ENCODE measurements at places on chromosomes 3 and 15.

- DNase-seq = no peak
These were observed 117.9 kb downstream of the TLE3 start for GRCh38 chr15:69979783-69980182.

- no peak for DNase-seq
These were observed 128.8 kb upstream of the CHRM5 start for GRCh38 chr15:33839540-33839939.

GRCh38 chr3:59809016-59809415 lies 759.2 kb upstream of the CFAP20DC start:
- no peak for DNase-seq

DNA sequence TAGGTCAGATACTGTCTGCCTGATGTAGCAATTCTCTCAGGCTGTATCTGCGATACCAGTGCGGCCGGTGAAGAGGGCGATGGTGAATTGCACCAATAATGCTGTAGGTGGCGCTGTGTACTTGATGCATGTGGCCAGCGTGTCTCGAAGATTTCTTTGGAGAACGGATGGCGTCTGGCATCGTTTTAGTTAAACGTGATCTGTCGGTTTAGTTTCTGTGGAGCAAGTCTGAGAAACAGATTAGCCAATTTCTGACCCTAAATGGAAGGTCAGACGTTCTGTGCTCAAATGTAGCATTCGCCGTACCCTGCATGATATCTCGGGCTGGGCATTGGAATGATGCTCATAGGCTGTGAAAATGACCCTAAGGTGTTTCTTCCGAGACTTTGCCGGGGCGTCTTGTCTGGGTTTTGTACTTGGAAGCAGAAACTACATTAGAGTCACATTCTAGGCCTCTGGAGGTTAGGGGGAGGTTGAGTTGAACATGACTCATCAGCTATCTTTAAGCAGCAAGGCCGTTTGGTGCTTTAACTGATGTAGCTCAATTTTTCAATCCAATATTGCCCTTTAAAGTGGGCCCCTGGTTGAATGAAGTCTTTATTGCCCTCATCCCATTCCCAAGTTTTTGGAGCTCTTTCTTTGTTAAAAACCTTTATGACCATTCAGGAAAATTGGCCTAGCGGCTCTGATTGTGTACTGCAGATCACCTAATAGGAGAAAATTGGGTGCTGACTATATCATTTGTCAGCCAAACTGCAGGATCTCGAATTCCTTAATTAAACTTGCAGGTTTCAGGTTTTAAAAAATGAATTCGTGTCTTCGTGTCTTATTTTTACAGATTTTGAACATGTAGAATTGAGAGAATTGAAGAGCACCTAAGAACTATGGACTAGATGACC lies 80.0 kb downstream of the SQOR start:
- peak; percentile 80 for DNase-seq

- DNase-seq = no peak
These were observed 316.5 kb downstream of the GBE1 start for GRCh38 chr3:81444817-81445460.

DNA sequence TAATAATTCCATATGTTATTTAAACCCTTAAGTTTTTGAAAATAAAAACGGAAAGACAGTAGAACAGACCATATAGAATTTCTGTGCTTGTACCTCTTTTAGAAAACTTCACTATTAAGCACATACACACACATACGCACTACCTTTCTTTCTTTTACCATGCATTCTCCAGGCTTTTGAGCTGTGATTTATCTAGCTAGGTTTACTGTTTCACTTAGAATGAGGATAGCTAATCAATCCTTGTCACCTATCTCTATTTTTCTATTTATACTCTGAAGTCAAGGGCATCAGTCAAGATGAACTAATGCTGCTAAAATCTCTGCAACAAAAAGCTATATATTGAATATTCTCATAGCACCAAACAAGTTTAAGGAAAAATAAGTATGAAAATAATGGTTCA lies 43.2 kb downstream of the GOLIM4 start:
- no peak for DNase-seq

DNA sequence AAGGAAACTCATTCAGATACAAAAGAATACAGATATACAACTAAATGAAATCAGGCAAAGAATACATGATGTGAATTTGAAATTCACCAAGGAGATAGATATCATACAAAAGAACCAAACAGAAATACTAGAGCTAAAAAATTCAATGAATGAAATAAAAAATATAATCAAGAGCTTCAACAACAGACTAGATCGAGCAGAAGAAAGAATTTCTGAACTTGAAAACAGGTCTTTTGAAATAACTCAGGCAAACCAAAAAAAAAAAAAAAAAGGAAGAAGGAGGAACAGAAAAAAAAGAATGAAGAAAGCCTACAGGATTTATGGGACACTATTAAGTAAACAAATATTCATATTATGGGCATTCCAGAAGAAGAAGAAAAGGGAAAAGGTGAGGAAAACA lies 137.8 kb downstream of the DMXL2 start:
- no peak for DNase-seq

GRCh38 chr3:13170317-13170716 lies 97.1 kb upstream of the IQSEC1 start:
- DNase-seq = no peak

DNA sequence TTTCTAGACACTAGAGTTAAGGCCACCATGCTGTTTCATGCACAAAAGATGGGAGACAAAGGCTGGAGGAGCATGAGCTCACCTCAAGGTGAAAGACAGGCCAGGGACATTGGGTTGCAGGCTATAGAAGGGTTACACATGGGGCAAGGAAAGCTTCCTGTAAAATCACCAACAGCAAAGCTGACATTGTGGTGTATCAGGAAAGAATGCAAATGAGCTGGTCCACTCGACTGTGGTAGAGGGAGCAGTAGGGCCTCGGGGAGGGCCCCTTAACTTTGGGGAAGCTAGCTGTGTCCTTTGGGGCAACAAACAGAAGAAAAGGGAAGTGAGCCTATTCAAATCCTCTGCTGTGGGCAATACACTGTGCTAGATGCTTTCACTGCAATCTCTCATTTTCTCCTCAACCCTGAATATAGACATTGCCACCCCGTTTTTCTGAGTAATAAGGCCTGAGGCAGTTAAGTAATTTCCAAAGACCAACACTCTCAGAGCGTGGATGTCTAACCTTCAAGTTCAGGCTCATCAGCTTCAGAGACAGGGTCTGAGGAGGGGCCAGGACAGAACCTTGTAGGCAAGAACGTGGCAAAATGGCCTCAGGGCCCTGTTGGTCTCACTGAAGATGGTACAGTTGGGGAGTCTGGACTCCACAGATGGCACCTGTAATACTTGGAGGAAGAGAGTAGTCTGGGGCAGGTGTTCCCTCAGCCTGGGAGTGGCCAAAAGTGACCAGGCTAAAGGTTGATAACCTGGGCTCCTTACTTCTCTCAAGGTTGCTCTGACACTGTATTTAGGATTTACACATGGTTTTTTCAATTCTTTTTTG lies 24.1 kb downstream of the CX3CR1 start:
- DNase-seq = no peak

- peak; percentile 45 for DNase-seq
These were observed 2.1 kb upstream of the PTPRG start for GRCh38 chr3:61559136-61559731.

GRCh38 chr3:79766496-79767193 lies 1.2 kb downstream of the ROBO1 start:
- peak; percentile 50 for DNase-seq

GRCh38 chr3:174120997-174121396 lies 723.5 kb downstream of the NLGN1 start:
- DNase-seq = no peak

DNA sequence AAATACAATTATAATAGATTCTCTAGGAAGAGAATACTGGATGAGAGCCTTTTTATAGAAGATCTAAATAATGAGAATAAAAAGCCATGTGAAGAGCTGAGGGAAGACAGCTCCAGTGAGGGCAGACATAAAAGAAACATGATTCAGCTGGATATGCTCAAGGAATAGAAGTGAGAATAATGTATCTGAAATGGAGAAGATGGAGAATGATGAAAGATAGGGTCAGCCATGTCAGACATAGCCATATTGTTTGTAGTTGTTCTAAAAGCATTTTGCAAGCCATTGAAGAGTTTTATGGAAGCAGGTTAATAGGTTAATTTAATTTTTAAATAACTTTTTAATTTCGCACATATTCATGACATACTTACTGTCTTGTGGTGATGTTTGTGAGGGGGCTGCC lies 713.5 kb upstream of the ARPP21 start:
- DNase-seq = no peak

GRCh38 chr15:22224241-22224671 lies 143.9 kb downstream of the OR4M2 start:
- no peak for DNase-seq

DNA sequence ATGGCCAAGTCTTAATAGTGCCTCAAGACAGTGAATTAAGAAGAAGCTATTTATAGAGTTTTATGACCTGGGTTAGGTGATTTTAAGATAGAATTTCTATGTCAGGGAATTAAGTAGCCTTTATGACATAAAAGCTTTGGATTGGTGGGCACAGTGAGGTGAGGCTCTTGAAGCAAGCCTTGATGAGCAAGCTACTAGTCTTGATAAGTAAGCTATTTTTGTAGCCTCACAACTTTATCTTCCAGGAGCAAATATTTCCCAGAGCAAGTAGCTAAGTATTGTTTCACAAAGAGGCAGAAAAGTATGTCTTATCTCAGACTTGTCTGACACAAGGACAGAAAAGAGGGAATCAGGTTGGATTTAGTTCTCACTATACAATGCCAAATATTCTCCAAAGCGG lies 491.7 kb upstream of the RASGRP1 start:
- no peak for DNase-seq

- DNase-seq = no peak
These were observed 91.2 kb downstream of the FILIP1L start for GRCh38 chr3:100023150-100023549.

- DNase-seq = no peak
These were observed 651.6 kb downstream of the NTRK3 start for GRCh38 chr15:87604857-87605446.

DNA sequence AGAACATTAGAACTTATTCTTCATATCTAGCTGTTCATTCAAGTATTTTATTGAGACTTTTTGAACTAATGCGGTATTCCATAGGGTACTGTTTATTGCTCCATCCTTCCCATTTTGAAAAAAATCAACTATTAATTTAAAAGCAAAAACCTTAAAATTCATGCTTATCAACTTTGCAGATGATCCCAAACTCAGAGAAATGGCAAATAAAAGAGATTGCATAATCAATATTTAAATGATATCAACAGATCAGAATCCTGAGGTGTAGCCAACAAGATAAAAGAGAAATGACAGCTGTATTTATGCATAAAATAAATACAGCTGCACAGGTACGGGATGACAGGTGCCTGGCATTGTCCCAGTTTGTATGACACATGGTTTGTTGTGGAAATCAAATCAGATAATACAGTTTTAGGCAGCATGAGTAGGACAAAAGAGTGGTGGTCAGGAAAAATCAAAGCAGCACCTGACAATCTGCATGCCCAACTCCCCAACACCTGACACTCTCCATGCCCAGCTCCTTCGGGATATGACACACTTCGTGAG lies 42.4 kb upstream of the CMTM8 start:
- DNase-seq = no peak

DNA sequence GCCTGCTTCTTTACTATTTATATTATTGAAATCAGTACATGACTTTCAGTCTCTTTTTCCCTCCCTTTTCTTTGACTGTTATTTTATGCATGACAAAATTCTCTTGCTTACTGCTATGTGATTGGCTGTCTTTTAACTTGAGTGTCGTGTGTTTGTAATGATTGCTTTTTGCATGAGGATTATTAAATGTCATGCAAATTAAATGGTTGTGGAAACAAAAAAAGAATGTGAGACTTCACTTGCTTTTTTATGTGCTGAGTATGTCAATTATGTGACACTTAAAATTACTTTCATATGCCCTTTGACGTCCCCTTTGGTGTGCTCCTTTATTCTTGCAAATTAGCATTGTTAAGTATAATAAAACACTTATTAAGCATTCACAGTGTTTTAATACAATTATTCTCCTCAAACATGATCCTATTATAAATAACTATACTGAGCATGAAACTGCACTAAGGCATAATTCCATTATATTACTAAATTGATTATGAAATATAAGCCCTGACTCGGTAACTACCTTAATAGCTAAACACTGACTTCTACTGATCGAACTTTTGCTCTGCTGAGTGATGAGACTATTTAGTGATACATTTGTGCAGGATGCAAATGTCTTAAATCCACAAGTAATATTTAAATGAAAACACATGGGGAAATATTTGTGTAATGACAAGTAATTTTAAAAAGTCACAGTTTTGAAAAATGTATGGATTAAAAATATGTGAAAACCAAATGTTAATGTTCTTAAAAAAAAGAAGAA lies 401.7 kb downstream of the NLGN1 start:
- no peak for DNase-seq

DNA sequence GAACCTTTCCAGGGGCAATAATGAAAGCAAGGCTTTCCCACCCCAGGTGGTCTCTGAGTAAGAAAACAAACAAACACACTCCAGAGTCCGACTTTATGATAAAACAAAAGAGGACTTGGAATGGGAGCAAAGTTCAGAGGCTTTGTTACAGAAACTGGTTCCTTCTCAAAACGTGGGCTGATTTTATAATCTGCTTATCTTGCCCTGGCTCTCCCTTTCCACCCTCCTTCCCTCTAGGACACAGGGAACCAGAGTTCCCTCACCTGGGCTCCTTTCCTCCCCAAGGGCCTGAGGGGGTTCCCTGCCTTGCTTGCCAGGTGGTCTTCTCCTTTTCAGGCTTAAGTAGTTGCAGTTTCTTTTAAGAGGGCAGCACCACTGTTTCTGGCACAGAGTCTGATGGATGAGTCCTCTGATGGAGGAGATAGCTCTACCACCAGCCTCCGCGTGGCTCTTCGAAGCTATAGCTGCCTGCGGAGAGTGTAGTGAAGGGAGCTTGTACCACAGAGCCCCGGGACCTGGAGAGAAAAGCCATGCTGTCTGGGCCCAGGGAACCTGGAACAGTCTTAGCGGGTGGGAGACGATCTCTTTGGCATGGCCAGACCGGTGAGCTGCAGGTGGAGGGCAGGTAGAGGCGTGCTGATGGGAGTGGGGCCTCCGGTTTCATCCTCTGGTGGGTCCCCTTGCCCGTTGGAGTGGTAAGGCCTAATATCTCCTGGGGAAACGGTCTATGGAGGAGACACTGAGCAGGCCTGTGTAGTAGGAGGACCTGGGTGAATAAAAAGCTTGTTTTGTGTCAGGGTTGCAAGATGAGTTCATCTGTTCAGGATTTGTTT lies 68.7 kb downstream of the SMAD6 start:
- no peak for DNase-seq

DNA sequence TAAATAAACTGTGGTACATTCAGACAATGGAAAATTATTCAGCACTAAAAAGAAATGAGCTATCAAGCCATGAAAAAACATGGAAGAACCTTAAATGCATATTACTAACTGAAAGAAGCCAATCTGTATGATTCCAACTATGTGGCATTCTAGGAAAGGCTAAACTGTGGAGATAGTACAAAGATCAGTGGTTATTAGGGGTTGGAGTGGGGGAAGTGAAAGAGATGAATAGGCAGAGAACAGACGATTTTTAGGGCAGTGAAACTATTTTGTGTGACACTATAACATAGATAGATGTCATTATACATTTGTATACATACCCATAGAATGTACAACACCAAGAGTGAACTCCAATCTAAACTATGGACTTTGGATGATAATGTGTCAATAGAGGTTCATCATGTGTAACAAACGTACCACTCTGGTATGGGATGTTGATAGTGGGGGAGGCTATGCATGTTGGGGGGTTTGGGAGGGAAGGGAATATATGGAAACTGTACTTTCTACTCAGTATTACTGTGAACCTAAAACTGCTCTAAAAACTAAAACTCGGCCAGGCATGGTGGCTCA lies 29.0 kb downstream of the RAB27A start:
- no peak for DNase-seq

- DNase-seq = no peak
These were observed 56.7 kb downstream of the RPL22L1 start for GRCh38 chr3:170813266-170813665.
